NCI-H187 (cell line): ENCODE measurements at places on chromosomes 2 and 18.

GRCh38 chr2:65386989-65387388 is 45.4 kb downstream of the SPRED2 start:
- no peak for DNase-seq

GRCh38 chr18:78183815-78184214 is 795.8 kb upstream of the SALL3 start:
- DNase-seq = no peak

GRCh38 chr2:213152065-213152794 is 818 bp upstream of the IKZF2 start:
- DNase-seq = no peak

GRCh38 chr18:41674506-41674905 is 280.5 kb upstream of the PIK3C3 start:
- DNase-seq = no peak

- DNase-seq = no peak
These were observed 23.6 kb upstream of the SOS1 start for GRCh38 chr2:39144416-39144815.

DNA sequence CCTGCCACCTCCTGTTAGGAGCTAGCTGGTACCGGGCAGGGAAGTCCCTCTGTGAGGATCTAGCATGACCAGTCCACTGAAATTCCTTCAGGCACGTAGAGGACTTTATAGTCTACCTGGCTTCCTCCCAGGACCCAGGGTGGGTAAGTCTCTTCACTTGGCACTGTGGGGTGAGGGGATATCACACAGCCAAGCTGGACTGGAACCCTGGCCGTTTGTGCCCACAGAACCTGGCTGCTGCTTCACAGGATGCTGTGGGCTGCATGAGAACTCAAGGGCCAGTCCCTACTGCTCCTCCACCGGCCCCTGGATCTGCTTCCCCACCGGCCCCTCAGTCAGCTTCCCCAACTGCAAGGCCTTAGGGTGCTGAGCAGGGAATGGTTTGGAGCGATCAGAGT is 35.8 kb downstream of the HS1BP3 start:
- no peak for DNase-seq

GRCh38 chr18:49052891-49053644 is 102.3 kb upstream of the SMAD7 start:
- no peak for DNase-seq

GRCh38 chr2:213806125-213806726 is 522.0 kb downstream of the SPAG16 start:
- no peak for DNase-seq

- no peak for DNase-seq
These were observed 8.1 kb upstream of the HES6 start for GRCh38 chr2:238247841-238248453.

GRCh38 chr18:3649633-3650426 is 199.9 kb downstream of the TGIF1 start:
- DNase-seq = no peak

- DNase-seq = no peak
These were observed 144.3 kb downstream of the VAPA start for GRCh38 chr18:10057894-10058791.

DNA sequence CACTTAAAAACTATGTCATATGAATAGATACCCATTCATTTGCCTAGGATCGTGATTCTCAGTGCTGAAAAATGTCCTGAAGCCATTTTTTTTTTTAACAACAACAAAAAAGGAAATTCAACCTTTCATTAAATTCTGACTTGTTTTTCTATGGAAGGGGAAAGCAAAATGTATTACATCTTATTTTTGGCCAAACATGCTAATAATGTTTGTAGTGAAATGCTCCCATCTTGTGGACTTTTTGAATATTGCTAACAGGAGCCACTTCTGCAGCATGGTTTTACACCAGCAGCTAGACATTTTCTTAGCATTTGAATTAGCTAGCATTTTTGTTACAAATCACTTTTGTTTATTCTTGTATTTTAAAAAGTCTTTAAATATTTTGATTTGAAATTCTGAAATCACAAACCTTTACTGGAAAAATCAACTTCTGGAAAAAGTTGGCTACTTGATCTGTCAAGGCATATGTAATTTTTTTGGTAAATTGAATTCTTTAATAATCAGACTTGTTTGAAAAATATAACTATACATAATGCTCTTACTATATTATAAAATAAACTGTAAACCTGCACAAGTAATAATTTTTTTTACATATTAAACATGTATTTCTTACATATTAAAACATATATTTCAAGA is 75.8 kb downstream of the KIDINS220 start:
- DNase-seq = no peak

- DNase-seq = no peak
These were observed 15.3 kb downstream of the CNOT11 start for GRCh38 chr2:101267671-101268656.

- DNase-seq = no peak
These were observed 165.3 kb upstream of the KLHL29 start for GRCh38 chr2:23219666-23220065.

GRCh38 chr2:222976521-222977061 is 75.4 kb upstream of the KCNE4 start:
- no peak for DNase-seq

DNA sequence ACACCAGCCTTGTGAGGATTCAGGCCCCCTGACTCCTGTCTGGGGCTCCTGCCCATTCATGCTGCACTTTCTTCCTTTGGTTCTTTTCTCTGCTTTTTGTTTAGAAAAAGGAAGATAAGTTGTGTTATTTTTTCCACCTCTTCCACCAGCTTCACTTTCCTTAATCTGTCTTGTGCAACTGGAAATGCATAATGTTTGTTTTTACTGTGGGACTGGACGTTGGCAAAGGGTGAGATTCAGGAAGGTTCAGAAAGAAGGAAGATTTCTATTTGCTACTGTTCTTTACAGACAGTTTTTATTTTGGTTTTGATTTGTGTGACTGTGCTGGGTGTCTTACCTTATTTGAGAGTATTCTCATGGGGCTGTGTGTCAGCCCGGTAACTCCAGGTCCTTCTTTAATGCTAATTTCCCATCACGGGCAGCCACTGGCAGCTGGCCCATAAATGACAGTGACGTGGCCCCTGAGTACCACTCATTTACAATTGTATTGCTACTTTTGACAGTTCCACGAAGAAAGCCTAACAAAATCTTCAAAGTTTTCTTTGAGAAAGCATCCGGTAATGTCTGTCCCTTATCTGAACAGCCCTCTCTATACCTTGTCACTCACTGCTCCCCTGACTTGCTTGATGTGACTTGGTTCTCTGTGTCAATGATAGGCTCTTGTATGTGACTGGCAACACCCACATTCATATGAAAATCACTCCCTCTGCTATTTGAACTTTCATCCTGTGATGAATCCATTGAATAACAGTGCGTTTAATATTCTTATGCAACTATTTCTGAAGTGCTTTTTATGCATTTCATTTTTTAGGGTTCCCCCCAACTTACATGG is 32.7 kb downstream of the RHBDD1 start:
- DNase-seq = no peak

DNA sequence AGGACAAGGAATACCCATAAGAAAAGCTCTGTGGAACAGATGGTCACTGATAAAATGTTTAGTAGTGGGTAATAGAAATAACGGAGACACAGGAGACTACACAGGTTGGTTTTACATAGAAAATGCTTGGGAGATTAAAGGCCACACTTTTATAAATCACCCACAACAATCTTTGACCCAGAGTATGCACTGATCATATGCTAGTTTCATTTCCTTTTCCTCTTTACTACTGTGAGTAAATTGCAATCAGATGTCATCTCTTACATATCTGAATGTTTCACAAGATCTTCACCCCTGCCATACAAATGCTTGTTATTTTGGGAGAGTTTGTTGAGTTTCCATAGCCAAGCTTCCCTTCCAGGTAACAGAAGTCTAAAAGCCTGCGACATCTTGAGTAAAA is 978.4 kb upstream of the KLHL29 start:
- DNase-seq = no peak

- no peak for DNase-seq
These were observed 1.5 kb downstream of the KIF1A start for GRCh38 chr2:240818293-240819125.

GRCh38 chr2:29370581-29371125 is 255.4 kb downstream of the CLIP4 start:
- DNase-seq = no peak

DNA sequence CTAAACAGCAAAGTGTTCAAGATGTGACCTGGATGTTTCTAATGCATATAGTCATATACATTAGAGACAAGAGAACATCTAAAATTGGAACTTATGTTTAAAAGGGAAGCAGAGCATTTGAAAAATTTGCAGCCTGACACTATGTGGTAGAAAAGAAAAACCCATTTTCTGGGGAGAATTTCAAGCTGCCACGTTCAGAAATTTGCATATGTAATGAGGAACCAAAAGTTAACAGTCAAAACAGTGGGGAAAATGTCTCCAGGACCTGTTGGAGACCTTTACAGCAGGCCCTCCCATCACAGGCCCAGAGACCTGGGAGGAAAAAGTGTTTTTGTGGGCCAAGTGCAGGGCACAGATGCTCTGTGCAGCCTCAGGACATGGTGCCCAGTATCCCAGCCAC is 8.2 kb upstream of the TMEM18 start:
- no peak for DNase-seq

DNA sequence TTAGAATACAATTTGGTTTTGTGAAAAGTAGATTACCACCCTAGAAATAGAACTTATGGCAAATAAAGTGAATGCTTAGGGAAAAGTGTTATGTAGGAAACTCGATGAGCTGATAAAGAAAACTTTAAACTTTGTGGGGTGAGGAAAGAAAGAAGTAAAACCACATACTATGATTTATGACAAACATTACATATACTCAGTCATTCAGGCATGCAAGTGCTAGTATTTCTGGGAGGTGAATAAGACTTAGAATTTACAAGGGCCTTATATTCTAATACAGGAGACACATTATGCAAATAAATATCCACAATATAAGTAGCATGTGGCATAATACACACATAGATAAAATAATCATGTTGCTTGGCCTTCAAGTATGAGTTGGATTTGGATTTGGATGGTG is 618.1 kb downstream of the XIRP2 start:
- DNase-seq = no peak

- no peak for DNase-seq
These were observed 64.7 kb upstream of the TLK1 start for GRCh38 chr2:171225302-171225980.

DNA sequence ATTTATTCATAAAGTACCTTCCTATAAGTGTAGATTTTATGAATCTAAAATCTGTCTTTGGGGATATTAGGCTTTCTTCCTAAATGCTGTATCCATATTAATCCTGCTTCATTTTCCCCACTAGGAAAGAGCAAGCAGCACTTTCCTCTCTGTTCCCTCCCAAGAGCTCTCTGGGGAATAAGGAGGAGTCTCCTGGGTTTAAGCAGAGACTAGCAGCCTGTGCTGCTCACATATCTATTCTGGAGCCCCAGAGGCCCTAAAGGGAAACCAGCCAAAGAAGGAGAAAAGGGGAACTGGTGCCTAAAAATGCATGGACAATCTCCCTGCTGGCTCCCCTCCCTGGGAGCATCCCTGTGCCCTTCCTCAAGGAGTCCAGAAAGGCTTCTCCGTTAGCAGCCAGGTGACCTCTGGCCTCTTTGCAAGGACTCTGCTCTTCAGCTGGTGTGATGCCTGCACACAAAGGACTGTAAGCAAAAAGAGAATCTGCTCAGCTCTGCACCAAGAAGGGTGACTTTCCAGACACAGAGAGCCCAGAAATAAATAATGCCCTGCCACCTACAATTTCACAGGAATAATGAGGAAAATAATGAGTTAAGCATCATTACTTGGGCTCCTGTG is 270.6 kb downstream of the SS18 start:
- DNase-seq = no peak

- DNase-seq = no peak
These were observed 297.4 kb upstream of the ACVR2A start for GRCh38 chr2:147547440-147547839.

- DNase-seq = no peak
These were observed 242.2 kb downstream of the FIGN start for GRCh38 chr2:163493359-163494298.

DNA sequence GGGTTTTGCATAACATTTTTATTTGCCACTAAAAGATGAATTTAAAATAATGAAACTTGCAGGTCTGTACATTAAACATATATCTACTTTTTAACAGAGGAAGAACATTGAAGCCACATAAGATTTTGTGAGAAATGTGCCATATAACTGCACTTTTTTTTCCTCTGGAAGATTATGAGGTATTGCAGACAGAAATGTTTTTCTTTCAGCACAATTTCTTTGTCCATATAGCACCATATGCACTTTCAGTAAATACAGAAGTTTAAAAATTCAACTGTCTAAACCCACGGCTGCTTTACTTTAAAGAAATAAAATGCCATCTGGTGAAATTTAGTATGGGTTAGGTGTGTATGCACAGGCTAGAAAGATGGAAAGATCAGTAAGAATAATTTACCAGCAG is 470 bp upstream of the FAP start:
- DNase-seq = no peak

GRCh38 chr2:64260817-64261216 is 116.6 kb upstream of the PELI1 start:
- no peak for DNase-seq

DNA sequence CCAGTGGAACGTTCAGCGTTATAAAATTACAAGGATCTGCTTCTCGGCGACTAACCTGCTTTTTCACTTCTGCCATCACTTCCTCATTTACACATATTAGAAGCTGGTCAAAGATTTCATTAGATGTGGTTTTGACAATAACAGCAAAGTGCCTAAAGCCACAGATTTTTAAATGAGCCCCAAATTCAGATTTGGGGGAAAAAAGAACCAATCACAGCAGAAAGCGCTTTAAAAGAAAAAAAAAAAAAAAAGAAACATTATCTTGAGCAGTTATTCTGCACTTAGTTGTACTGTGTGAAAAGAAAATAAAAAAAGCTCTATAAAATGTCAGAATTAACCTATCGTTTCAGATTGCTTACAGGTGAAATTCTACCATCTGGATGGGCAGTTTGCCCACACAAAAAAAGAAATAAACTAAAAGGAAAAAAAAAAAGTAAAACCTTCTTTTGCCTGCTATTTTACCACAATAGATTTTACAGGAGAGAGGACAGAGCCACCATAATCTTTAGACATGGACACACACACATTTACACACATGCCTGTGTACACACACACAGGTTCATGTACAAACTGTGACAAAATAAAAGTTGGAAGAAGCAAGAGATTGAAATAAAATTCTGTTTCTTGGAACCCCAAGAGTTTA is 167.2 kb downstream of the TCF4 start:
- DNase-seq = no peak

GRCh38 chr2:131010566-131010965 is 82.7 kb downstream of the FAM168B start:
- DNase-seq = no peak

- DNase-seq = no peak
These were observed 1046.0 kb upstream of the TMEFF2 start for GRCh38 chr2:193240752-193241151.

- no peak for DNase-seq
These were observed 25.5 kb upstream of the SNED1 start for GRCh38 chr2:240972636-240973521.
